Activated CD4-positive, CD25-positive, alpha-beta regulatory T cell treated with anti-CD3 and anti-CD28 coated beads, Interleukin-2, amount 50 U/mL, for 72 hours (primary cell): ENCODE measurements at places on chromosomes 6 and 20.

DNA sequence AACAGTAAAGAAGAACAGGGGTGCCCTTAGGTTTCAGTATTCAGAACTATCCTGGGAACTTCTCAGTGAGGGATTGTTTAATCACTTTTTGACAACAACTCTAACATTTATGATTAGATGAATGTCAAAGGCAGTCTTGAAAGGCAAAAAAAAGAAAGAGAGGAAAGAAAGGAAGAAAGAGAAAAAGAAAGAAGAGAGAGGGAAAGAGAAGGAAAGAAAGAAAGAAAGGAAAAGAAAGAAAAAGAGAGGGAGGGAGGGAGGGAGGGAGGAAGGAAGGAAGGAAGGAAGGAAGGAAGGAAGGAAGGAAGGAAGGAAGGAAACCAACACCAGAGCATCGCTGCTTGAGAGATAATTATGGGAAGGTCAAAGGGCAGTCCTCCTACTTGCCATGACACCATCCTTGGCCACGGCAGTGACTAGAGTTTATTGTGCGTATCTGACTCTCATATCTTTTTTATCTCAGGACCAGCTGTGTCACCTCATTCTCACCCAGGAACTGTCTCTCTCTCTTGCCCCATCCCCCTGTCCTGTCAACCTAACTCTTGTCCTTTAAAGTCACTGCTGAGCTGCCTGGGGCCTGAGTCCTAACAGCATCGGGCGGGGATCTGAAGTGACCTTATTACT is 96.8 kb upstream of the ATXN1 start:
- DNase-seq = no peak

- DNase-seq = no peak
These were observed 40.2 kb downstream of the SASH1 start for GRCh38 chr6:148382861-148383260.

DNA sequence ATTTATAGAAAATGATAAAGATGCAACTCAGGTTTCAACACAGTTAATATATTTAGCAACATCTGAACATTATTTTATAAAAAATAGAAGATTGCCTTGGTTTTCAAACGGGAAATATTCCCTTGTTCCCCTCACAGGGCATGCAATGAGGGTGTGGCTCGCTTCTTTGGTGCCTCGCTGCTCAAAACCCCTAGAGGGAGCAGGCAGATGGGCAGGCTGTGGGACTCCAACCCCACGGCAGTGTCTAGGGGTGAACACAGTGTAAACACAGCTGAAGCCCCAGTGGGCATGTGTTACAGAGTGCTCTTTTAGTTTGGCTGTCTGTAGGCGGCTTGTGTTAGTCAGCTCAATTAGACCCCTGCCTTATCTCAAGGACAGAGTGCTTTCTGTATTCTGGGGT is 560.8 kb upstream of the IMPG1 start:
- no peak for DNase-seq

GRCh38 chr6:36120539-36120938 is 9.8 kb upstream of the MAPK13 start:
- peak; percentile 61 for DNase-seq

GRCh38 chr6:84762220-84763002 is 2.0 kb downstream of the TBX18 start:
- DNase-seq = no peak

DNA sequence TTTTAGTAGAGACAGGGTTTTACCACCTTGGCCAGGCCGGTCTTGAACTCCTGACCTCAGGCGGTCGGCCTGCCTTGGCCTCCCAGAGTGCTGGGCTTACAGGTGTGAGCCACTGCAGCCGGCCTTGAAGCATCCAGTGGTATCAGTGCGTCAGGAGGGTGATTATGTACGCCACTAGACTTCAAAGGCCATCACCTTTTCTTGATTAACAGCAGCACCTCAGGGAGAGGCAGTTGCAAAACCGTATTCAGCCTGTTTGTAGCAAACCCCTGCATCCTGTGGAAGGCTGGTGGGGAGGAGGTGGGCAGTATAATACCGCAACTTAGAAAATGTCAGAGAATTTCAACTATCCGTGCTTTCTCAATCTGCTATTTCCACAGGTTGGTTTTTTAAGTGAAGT is 27.3 kb upstream of the SHLD1 start:
- no peak for DNase-seq

DNA sequence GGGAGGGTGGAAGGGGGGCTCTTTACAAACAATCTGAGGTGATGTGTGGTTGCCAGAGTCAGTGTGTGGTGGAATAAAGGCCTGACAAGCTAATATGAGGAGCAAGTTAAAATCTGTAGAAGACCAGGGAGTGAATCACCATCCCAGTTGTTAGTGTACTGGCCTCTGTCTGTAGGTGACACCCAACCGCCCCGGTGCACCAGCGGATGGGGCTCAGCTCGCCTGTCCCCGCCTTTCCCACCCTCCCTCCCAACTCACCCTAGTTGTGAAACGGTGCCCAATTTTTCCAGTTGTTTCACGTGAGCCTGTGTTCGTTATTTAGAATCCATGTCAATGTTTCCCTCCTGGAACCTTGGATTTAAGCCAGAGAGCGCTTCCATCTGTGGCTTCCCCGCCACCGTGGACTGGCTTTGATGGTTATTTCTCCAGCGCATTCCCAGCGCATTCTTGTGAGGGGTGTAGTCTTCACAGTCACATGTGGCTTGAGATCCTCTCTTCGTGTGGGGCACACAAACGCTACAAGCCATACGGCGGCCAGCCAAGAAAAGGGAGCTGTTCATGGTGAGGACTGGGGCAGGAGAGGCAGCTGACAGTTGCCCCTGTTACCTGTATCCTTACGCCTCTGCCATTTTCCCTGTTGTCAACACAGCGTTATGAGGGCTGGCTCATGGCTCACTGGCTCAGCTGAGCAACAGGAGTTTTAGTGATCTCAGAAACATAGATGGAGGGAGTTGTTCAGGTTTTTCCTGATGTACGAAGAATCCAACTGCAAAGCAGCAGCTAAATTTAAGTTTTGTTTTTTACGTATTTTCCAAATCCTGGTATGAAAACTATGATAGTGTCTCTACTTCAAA is 137.6 kb downstream of the ZDHHC14 start:
- DNase-seq = no peak

- no peak for DNase-seq
These were observed 19.8 kb downstream of the PDE7B start for GRCh38 chr6:135871296-135871695.

DNA sequence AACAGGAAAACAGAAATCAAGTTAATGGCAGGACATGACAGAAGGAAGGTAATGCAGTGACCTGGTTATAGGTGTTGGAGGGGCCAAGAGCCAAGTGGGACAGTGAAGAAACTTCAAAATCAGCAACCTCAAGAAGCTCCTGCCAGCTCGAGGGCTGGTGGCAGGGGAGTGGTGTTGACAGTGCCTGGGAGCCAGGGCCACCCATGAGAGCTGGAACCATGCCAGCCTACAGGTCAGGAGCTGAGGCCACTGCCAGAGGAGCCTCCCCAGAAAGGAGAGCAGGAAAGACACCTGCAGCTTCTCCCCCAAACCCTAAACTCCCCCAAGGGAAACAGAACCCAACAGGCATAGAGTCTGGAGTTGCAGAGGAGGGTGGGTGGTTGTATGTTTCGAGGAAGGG is 262.1 kb downstream of the LRFN2 start:
- no peak for DNase-seq

DNA sequence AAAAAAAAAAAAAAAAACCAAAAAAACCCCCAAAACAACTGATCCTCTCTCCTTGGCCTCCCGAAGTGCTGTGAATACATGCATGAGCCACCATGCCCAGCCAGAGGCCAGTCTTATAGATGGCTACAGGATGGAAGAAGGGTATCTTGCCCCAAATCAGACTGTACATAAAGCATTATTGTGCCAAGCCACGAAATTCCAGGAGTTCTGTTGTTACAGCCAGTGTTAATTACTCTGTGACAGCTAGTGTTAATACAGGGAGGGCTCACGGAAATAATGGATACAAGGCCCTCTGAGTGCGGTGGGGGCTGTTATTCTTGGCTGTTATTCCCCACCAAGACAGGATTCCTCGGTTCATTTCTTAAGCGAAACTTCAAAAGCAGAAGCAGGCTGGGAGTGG is 1.4 kb upstream of the CLPSL2 start:
- no peak for DNase-seq

DNA sequence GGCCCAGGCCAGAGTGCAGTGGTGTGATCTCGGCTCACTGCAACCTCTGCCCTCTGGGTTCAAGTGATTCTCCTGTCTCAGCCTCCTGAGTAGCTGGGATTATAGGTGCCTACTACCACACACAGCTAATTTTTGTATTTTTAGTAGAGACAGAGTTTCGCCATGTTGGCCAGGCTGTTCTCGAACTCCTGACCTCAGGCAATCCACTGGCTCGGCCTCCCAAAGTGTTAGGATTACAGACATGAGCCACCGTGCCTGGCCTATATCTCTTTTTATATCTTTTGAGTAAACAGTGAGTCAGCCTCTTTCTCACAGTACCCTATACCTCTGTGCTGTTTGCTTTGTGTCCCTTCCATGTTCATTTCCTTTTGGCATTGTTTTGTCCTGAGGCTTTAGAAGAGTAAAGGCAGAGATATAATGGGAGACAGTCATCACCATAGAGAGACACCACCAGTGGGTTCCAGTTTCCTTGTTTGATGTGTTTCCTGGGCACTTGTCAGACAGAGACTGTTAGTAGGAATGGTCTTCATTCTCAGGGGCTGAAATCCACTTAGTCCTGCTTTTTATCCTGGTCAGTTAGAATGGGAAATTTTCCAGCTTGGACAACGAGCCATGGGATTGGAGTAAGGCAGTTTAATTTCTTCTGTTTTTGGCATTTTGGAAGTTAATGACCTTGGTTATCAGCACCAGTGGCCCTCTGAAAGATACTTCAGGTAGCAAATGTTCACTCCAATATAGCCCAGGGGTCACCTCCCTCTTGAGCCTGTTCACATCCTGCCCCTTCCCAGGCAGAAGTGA is 32.2 kb upstream of the ASXL1 start:
- DNase-seq = no peak

DNA sequence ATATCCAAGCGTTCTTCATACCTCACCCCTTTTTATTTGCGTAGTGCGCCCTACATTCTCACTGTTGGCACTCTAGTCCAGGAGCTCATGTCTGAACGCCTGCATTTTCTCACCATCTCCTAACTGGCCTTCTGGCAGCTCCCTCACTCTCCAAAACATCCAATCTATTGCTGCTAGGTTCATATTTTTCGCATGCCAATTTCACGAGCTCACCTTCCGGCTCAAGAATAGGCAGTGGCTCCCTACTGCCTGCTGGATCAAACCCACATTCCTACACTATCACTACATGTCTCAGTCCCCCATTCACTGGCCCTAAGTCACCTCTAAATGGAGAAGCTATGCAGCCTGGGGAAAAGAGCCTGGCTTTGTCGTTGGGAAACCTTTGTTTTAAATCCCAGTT is 115.0 kb downstream of the IPCEF1 start:
- DNase-seq = no peak

DNA sequence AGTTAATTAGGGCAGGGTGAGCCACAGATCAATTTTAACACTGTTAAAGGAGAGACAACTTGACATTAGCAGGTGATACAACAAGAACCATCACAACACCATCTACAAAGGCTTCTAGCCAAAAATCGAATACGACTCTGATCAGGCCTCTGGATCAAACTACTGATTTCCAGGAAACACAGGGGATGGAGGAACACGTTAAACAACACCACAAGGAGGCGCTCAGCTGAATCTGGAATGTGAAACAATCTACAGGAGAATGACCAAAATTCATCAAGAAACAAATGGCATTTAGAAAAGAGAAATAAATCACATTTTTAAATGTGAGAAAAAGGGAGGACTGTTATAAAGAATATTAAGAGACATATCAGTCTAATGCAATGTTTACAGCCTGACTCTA is 13.5 kb upstream of the MAFB start:
- no peak for DNase-seq

GRCh38 chr6:70952608-70953165 is 4.2 kb downstream of the B3GAT2 start:
- no peak for DNase-seq

- no peak for DNase-seq
These were observed 13.0 kb downstream of the PCK1 start for GRCh38 chr20:57573894-57574293.

GRCh38 chr6:123570813-123571684 is 65.7 kb downstream of the TRDN start:
- DNase-seq = no peak

DNA sequence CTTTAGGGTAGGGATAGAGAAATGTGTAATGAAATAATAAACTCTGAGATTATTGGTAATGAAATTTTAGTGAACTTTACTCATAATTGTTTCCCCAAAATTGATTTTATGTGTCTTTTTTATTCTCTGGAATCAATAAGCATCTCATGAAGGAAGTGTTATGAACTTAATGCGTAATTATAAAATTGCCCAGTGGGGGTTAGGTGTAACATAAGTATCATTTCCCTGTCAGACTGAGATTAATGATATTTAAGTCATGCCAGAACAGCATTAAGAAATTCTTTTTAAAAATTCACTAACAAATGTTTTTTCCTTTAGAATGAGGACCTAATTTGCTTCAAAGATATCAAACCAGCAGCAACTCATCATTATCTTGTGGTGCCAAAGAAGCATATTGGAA is 10.0 kb downstream of the HINT3 start:
- DNase-seq = no peak

- DNase-seq = no peak
These were observed 512.3 kb downstream of the HDGFL1 start for GRCh38 chr6:23081701-23082100.

- DNase-seq = no peak
These were observed 5.1 kb downstream of the UBE2C start for GRCh38 chr20:45817376-45818194.

DNA sequence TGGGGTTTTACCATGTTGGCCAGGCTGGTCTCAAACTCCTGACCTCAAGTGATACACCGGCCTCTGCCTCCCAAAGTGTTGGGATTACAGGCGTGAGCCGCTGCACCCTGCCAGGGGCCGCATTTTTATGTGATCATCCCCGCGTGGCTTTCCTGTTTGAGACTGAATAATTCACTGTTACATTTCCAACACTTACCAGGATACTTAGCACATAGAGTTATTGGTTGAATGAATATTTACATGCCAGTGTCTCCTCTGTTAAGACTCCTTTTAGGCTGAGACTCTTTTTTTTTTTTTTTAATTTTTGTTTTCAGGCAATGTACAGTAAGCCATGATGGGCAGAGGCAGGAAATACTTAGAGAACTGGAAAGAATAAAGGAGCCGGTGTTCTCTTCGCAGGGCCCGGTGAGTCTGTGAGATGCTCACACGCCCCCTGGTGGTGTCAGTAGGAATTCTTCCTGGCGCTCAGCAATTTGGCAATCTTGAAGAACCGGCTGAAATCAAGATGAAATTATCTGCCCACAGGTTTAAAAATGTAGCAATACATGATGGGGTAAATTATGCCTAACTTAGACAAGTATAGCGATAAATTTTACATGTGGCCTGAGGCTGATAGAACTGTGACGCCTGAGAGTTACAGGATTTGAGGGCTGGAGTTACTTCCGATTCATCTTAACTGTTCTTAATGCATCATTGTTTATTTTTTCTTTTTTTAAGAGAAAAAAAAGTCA is 7.6 kb upstream of the RNF114 start:
- DNase-seq = peak; percentile 79
